ENCODE measurements at places on chromosomes 6 and 20.

- DNase-seq: no peak
Observed at GRCh38 chr6:17042422-17043147, 59.3 kb upstream of the STMND1 start.

GRCh38 chr6:25889877-25890853, 16.1 kb upstream of the SLC17A3 start:
- DNase-seq: no peak

GRCh38 chr6:9140172-9140571, 704.8 kb upstream of the SLC35B3 start:
- DNase-seq: no peak

- no peak for DNase-seq
Observed at GRCh38 chr20:48733296-48733790, 94.5 kb downstream of the PREX1 start.

DNA sequence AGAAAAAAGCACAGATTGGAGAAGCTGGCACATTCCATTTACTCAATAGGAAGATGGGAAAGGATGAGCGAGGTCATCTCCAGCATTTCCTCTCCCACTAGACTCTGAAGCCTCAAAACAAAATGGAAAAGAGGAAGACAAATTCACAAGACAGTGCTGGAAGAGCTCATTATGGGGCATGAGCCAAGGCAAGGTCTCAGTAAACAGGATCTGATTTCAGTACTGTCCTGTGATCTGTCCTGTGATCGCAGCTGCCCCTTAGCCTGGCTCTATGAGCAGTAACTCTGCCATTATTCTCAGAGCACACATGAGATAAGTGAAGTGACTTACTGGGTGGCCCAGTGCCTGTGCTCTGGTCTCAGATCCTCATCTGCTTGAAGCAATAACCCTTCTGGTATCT, 68.1 kb upstream of the SLC4A11 start:
- no peak for DNase-seq

- no peak for DNase-seq
Observed at GRCh38 chr6:291204-291696, 1.0 kb upstream of the DUSP22 start.

GRCh38 chr20:20492521-20493332, 124.8 kb downstream of the INSM1 start:
- no peak for DNase-seq

- no peak for DNase-seq
Observed at GRCh38 chr6:156167625-156168071, 609.5 kb upstream of the ARID1B start.

DNA sequence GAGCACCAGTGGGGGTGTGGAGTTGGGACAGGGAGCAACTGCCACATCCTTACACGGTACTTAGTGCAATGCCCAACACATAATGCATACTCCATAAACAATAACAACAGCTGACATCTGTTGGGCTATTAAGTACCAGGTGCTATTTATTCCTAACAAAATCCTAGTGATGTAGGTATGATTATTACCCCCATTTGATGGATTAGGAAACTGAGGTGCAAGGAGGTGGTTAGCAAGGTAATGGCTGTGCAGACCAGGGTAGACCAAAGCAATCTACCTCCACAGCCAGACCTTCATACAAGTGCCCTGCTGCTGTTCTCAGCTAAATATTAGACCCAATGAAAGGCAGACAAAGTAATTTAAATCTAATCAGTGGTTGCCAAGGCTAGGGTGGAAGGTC, 36.8 kb downstream of the SLC13A3 start:
- DNase-seq: no peak

DNA sequence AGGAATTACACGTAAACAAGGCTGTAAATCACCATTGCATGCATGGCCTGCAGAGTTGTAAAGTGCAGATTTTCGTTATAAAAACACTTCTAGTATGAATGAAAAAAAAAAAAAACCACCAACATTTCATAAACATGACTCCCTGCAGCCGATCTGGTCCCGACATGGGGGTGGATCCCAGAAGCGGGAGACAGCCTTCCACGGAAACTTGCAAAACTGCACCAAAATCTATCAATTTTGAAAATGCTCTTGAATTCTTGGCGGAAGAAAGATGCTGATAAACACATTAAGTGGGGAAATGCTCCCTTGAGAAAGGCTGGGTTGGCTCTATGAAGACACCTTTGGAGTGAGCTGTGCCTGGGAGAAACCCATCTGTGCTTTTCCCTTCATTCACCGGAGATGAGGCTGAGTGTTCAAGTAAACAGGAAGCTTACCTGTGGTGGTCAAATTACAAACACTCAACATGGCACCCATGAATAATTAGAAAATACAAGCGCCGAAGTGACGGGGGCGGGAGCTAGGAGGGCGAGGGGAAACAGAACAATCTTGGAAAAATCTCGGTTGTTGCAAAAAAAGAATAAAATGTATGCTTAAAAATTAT, 845 bp upstream of the ANKRD60 start:
- no peak for DNase-seq

GRCh38 chr20:43442282-43442880, 15.3 kb upstream of the SRSF6 start:
- DNase-seq: no peak

DNA sequence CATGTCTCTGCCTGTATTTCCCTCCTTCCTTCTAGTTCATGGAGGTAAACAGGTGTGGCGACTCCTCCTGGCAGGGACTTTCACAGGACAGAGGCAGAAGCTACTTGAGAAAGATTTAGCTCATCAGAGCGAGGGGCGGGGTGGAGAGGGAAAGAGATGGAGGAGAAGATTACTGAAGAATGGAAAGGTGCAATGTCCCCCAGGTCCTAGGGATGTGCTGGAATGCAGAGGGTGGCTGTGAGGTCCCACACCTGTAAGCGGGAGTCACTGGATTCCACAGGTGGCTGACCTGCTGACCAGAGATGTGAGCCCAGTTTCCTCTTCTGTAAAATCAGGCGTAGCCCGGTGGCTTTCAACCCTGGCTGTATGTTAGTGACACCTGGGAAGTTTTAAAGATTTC, 199.2 kb upstream of the SULF2 start:
- no peak for DNase-seq

GRCh38 chr6:1745814-1746213, 136.1 kb downstream of the FOXC1 start:
- DNase-seq: no peak

- DNase-seq: no peak
Observed at GRCh38 chr6:16331384-16332174, 93.2 kb downstream of the GMPR start.

DNA sequence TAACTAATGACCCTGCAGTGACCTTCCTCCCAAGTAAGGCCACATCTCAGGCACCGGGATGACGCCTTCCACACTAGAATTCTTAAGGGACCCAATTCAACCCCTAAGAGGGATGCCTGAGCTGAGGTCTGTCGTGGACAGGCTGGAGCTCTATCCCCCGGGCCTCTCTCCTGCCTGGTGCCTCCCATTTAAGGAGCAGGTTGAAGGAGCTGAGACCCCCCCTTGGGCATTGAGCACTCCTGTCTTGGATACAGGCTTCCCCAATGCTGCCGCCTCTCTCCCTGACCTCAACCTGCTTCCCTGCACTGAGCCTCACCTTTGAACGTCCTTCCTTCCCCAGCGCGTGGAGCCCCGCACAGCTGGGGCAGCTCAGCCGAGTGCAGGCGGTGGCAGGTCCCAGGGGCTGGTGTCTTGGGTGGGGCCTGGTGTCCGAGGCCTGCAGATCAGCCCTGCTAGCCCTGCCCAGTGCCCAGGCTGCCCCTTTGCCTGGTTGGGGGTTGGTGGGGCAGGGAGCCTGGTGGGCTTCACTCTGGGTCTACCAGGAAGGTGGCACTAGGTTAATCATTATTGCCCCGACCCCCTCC, 19.9 kb upstream of the BHLHE23 start:
- no peak for DNase-seq

GRCh38 chr6:112983713-112984261, 636.7 kb downstream of the RFPL4B start:
- DNase-seq: no peak

- DNase-seq: no peak
Observed at GRCh38 chr6:3442431-3443220, 14.2 kb downstream of the SLC22A23 start.
